Activated CD8-positive, alpha-beta memory T cell treated with anti-CD3 and anti-CD28 coated beads, Interleukin-2, amount 50 U/mL, for 4 hours (primary cell): ENCODE measurements at places on chromosomes 7 and 10.

- DNase-seq = no peak
Observed at GRCh38 chr7:100613412-100614175, 1.3 kb downstream of the MOSPD3 start.

DNA sequence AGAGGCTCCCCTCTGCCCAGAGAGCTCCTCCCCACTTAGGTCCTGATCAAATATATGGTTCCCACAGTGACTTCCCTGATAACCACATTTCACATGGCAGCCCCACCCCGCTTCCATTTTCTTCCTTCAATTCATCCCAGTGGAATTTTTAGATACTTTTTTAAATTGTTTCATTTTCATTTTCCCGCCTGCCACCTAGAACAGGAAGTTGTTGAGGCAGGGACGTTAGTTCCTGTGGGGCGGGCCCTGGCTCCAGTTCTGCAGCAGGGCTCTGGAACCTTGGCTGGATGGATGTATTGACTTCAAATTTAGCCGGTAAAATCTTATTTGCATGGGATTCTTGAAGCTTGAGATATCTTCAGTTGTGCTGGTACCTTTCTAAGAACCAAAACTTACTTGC, 226.6 kb downstream of the PAXIP1 start:
- no peak for DNase-seq

DNA sequence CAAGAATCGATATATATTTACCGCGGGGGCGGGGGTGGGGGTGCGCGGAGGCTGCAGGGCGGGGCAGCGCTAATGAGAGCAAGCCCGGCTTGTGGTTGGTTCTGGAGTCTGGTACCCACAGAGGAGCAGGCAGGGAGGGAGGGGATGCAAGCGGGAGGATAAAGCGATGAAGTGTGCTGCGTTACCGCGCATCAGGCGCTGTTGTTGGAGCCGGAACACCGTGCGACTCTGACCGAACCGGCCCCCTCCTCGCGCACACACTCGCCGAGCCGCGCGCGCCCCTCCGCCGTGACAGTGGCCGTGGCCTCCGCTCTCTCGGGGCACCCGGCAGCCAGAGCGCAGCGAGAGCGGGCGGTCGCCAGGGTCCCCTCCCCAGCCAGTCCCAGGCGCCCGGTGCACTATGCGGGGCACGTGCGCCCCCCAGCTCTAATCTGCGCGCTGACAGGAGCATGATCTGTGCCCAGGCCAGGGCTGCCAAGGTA, at the start of gene HECW1:
TSS of gene HECW1 (plus strand) at position 189 of the 482 bp plus-strand sequence. CDS start 131,259 bp downstream, outside the sequence.
- no peak for DNase-seq

- DNase-seq = no peak
Observed at GRCh38 chr10:22984066-22984465, 56.2 kb downstream of the ARMC3 start.

GRCh38 chr7:156442516-156442915, 198.1 kb upstream of the RNF32 start:
- no peak for DNase-seq

GRCh38 chr10:95480102-95480900, 80.9 kb downstream of the SORBS1 start:
- DNase-seq = no peak
